ENCODE measurements at places on chromosomes 6 and 20.

DNA sequence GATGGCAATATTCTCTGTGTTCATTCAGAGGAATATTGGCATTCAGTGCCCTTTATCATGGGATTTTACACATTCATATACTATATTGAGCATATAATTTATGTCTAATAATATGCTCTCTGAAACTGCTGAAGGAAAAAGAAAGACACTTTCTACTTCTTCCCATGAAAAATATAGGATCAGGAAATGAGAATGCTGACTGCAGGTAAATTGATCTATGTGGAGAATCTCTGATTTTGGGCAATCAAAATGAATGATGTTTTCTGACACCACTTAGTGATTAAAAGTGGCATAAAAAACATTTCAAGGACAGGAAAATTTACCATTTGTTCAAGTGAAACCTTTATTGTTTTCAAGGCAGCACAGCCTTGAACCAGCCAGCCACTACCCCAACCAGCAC, 260.1 kb upstream of the STXBP5 start:
- DNase-seq, result no peak

GRCh38 chr6:51467231-51467952, 620.0 kb downstream of the PKHD1 start:
- DNase-seq, result no peak

DNA sequence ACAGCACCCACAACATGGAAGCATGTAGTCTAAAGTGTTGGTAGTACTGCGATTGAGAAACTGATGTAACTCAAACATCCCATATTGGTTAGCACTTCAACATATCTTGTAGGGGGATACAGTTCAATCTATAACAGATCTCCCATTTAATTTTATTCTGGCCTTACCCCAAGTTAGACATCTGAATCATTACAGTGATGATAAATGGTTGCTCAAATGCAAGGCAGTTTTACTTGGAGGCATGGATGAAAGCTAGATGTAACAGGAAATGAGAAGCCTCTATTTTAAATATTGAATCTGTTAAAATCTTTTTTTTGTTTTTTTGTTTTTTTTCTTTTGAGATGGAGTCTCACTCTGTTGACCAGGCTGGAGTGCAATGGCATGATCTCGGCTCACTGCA, 44.2 kb upstream of the FAM50B start:
- DNase-seq, result no peak

DNA sequence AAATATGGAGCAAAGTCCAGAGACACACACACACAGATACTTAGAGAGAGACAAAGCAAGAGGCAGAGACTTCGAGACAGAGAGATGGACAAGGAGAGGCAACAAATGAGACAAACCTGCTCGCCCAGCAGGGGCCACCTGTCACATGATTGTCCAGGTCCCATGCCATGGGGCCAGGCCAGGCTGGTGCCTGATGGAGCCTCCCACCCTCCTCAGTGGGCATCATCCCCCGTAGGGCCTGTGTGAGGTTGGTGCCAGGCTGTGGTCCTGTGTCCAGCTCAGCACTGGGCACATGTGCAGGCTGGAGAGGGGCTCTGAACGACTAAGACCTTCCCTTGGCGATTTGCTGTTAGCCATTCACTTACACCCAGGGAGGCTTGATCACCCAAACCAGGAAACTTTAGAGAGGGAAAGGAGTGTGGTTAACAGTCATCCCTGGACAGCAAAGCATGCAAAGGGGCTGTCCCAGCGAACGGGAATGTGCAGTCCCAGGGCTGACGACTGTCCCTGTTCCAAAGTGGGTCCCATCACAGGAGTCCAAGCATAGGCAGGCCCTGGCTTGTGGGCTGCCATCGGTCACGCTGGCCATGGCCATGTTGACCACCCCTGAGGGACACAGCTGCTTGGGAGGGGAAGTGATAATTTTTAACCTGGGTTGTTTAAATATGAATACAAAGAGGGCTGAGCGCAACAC, 38.4 kb upstream of the PHACTR3 start:
- DNase-seq, result no peak

- no peak for DNase-seq
These were observed 12.0 kb downstream of the PFDN4 start for GRCh38 chr20:54219751-54220426.

DNA sequence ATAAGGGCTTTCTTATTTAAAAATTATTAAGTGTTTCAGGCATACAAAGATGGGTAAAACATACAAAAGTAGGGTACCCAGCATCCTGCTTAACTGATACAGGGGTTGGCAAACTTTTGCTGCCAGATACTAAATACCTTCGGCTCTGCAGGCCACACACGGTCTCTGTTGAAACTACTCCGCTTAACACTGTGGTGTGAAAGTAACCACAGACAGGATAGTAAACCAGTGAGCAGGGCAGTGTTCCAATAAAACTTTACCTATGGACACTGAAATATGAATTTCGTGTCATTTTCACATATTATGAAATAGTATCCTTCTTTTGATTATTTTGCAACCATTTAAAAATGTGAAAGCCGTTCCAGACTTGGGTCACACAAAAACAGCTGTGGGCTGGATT, 92.4 kb downstream of the EYA2 start:
- no peak for DNase-seq

- no peak for DNase-seq
These were observed 434.5 kb upstream of the MANEA start for GRCh38 chr6:95142661-95143335.

GRCh38 chr6:27902335-27903314, 9.6 kb downstream of the OR2B2 start:
- DNase-seq, result no peak

DNA sequence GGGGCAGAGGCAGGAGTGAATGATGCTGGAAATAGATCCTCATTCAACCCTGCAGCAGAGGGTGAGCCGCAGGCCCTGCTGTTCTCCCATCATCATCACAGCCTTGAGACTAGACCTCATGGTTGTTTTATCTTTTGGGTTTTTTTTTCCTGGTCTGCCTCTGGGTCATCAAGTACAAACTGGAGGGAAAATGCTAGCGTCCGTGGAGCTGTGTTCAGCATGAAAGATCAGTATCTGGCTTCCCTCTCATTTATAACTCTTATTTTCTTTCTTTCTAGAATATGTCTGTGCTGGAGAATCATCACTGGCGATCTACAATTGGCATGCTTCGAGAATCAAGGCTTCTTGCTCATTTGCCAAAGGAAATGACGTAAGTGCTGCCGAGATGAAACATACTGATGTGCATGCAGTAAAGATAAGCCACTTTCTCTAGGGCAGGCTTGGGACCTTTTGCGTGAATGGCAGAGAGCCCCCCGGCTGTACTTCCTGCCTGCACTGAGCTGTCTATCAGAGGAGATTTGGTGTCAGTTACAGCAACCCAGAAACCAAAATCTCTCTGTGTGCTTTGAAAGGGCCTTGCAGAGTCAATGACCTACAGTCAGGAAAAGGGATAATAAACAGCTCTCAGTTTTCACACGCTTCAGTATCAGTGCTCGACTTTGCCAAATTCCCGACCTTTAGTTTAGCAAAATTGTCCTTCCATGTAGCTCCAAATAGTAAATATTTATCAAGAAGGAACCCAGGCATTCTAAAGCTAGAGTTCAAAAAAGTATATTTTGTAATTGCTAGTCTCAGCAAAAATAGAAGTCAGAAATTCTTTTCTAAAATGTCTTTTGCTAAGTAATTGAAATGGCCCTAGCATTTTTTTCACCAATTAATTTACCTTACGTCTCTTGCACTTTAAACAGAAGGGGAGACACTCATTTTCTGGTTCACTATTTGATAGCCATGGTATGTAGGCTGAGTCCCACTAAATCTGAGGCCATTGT, 76.3 kb downstream of the MTFR2 start:
- DNase-seq, result no peak

DNA sequence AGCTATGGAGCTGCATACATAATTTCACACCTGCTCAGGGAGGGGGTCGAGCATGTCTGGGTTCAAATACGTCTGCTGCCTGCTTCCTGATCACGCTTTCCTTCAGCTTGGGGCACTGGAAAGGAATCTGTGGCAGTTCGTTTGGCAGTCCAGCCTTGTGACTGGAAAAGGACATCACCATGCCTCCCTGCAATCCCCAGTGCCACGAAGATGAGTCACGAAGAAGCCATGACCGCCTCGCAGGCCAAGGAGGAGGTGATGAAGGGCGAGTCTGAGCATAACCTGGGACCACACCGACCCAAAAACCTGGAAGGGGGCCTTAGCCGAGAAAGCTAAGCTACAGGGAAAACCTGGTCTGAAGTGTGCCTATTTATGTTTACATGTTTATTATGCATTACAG, 13.1 kb downstream of the JAG1 start:
- no peak for DNase-seq

- DNase-seq, result peak; percentile 41
These were observed 66.4 kb upstream of the FABP7 start for GRCh38 chr6:122713138-122713537.

- DNase-seq, result no peak
These were observed 172.7 kb downstream of the MRPL14 start for GRCh38 chr6:43954311-43955131.

GRCh38 chr6:84508334-84508733, 256.1 kb downstream of the TBX18 start:
- DNase-seq, result no peak

- no peak for DNase-seq
These were observed 632.7 kb downstream of the RFPL4B start for GRCh38 chr6:112979830-112980229.

DNA sequence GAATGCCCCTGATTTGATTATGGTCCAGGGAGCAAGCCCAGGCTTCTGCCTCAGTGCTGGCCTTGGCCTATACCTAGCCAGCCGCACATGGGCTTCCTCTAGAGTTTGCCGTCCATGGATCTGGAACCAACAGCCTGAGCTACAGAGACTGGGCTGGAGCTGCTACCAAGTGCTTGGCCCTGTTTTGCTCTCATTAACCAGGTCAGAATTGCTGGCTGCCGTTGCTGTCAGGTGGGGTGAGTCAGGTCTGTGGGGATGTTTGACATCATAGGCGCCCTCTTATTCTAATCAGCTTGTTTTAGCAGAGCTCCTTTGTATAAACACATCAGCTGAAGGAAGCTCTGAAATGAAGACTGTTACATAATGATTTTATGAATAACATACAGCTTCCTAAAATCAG, 83.1 kb upstream of the PHACTR2 start:
- DNase-seq, result no peak

DNA sequence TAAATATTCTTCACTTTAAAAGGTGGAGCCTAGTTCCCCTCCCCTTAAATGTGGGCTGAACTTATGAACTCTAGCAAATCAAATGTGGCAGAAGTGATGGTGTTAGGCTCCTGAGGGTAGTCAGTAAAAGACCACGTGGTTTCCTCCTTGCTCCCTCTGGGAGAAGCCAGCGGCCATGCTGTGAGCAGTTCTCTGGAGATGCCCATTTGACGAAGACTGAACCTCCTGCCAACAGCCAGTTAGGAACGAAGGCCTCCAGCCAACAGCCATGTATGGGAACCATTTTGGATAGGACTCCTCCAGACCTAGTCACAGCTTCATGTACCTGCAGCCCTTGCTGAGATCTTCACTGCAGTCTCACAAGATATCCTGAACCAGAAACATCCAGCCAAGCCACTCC, 7.6 kb upstream of the MOCS1 start:
- no peak for DNase-seq

DNA sequence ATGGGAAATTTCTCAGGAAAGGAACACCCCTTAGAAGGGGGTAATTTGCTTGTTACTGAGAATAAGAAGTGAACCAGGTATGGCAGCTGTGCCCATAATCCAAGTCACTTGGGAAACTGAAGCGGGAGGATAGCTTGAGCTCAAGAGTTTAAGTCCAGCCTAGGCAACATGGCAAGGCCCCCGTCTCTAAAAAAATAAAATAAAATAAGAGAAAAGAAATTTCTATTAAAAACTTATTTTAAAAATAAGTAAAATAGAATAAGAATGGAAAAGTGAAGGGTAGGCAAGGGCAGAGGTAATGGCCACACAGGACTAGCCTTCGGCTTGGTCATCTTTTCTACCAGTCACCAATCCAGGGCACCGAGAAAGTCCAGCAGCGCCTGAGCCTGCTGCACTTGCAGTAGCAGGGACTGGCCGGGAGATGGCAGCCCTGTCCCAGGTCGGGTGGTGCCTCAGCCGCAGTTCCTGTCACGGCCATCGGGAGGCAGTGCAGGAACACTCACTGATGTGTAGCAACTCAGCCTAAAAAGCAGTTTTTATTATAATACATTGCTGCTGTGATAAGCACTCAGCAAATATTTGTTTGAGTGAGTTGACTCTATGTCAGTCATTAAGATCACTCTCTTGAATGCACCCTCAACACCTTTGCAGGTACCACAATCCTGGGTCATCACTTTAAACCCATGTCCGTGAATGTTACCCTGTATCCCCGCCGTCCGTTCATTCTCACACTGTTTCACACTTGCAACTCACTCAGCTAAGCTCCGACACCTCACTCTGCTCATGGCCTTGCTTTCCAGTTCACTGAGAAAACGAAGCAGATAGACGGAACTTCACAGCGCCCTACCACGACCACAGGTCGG, 23.2 kb upstream of the GCM1 start:
- peak; percentile 43 for DNase-seq

GRCh38 chr6:117498159-117498558, 15.7 kb downstream of the DCBLD1 start:
- DNase-seq, result no peak

Measured in HL-60 (cell line).